Head of caudate nucleus (tissue), 42 donors: ENCODE measurements at places on chromosomes 16 and 17.

GRCh38 chr17:36072431-36073121 lies 8.5 kb downstream of the CCL18 start:
- no peak for DNase-seq

DNA sequence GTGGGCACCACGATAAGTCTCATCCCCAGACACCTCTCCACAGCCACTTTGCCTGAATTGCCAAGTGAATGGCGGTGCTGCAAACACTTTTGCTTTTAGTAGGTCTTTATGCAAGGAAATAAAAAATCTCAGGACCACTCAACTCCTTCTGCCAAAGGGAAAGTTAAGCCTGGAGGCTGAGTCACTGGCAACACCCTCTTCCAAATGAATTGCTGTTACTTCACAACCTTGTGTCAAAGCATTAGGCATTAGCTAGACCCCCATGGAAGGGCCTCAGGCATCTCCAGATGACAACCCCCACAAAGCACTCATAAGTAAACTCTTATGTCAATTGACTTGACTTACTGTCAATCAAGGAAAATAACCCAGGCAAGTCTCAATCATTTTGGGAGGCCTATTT lies 43.0 kb downstream of the RNF112 start:
- DNase-seq = no peak

DNA sequence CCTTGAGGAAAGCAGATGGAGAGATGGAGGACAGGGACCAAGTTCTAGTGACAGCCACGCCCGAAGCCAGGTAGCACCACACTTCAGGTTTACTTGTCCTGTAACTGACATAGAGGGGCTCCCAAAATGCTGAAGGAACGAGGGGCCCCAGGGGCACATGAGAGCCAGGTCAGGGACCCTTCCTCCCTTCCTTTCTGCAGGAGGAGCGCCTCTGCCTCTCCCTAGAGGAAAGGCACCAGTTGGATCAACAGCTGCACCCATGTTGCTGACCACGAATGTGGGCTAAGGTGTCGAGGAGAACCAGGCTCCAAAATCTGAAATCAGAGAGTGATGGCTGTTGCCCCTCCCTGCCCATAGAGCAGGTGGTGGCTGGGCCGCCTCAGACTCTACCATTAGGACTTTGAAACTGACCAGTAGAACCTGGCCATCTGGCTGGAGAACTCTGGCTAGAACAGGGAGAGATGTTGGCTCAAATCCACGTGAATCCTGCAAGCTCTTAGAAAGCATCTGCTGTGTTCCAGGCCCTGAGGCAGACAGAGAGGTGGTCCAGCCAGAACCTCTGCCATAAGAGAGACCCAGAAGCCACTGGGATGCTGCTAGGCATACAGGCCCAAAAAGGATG lies 218.8 kb downstream of the KATNIP start:
- DNase-seq = no peak

- no peak for DNase-seq
These were observed 15.0 kb upstream of the ADORA2B start for GRCh38 chr17:15929941-15930340.

DNA sequence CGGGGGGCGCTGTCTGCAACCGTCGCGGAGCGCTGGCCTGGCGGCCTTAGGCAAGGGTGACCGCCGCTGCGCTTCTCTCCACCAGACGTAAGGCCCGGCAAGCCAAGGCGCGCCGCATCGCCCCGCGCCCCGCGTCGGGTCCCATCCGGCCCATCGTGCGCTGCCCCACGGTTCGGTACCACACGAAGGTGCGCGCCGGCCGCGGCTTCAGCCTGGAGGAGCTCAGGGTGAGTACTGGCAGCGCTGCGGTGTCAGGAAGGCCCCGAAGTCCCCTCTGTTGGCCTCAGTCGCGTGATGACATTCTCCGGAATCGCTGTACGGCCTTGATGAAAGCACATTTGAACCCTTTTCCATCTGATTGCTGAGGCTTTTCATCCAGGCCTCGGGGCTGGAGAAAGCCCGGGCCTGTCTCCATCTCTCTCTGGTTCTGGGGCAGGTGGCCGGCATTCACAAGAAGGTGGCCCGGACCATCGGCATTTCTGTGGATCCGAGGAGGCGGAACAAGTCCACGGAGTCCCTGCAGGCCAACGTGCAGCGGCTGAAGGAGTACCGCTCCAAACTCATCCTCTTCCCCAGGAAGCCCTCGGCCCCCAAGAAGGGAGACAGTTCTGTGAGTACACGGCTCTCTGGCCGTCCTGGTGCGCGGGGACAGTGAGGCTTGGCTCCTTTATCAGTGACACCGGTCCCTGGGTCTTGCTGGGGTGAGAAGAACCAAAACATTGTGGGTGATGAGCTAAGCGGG lies 831 bp downstream of the RPL13 start:
- no peak for DNase-seq

- no peak for DNase-seq
These were observed 134.9 kb downstream of the CCT6B start for GRCh38 chr17:34826332-34826731.

DNA sequence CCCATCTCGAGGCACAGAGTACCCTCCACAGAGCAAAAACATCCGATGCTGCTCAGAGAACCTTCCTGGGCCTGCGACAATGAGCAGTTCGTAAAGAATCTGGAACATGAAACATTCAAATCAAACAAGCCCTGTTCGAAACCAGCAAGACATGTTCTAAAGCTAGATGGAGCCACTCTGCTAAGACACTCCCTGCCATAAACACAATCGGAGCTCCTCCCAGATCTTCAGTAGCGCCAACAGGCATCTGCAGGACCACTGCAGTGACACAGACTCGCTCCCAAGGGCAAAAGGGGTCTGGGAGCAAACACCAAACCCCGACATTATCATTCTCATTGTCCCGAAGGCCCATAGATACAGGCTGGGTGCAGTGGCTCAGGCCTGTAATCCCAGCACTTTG lies 108.7 kb downstream of the ZFHX3 start:
- no peak for DNase-seq

DNA sequence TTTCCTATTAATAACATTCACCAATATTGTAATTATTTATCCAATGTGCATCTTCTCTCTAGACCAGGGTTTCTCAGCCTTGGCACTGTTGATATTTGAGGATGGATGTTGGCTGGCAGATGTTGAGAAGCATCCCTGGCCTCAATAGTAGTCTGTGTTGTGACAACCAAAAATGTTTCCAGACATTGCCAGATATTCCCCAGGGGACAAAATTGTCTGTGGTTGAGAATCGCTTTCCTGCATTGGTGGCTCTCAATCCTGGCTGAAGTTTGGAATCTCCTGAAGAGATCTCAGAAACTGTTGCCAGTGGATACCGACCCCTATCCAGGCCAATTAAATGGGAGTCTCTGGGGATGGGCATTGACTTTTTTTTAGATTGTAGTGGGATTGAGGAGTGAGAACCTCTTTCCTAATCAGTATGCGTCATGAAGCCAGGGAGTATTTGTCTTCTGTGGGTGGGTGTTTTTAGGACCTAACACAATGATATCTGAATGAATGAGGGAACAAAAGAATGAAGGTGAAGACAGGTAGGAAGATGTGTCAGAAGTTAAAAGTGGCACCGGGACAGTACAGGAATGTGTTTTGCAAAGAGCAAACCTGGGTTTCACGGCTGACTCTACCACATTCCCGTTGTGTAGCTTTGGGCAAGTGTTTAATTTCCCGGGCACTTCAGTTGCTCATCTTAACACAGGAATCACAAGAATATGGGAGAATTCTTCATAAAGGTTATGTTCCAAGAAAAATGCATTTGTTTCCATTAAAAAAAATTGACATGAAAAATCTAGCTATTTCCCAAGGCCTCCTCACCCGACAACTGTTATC lies 24.3 kb downstream of the HSD17B2 start:
- no peak for DNase-seq

DNA sequence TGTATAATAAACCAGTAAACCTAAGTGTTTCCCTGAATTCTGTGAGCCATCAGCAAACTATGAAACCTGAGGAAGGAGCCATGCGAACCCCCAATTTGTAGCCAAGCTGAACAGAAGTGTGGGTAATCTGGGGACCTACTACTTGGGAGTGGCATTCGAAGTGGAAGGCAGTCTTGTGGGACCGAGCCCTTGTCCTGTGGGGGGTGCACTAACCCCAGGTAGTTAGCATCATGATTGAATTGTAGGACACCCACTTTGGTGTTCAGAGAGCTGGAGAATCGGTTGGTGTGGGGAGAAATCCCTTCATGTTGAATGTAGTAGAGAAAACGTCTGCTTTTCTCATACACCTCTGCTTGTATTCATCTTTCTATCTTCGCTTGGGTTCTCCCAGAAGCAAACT lies 79.7 kb upstream of the CPHXL start:
- DNase-seq = no peak

DNA sequence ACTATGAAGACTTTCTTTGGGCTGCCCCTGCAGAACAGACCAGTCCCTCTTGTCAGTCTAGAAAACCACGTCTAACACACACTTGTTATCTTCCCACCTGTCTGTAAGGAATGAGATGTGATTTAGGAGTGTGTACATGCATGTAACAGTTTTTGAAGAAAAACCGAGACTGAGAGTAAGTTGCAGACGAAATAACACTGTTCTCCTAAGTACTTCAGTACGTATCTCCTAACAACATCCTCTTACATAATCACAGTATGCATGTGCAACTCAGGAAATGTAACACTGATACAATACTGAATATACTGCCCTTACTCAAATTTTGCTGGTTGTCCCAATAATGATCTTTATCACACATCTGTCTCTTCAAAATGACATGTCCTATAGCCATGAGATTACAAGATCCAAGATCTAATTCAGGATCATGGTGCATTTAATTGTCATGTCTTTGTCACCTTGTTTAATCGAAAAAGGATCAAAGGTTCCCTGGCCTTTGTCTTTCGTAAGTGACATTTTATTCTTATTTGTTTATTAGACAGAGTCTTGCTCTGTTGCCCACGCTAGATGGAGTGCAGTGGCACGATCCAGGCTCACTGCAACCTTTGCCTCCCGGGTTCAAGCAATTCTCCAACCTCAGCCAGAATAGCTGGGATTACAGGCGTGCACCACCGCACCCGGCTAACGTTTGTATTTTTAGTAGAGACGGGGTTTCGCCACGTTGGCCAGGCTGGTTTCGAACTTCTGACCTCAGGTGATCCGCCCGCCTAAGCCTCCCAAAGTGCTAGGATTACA lies 25.6 kb downstream of the CREBBP start:
- no peak for DNase-seq

GRCh38 chr17:13953841-13954240 lies 115.5 kb upstream of the COX10 start:
- no peak for DNase-seq
